ENCODE measurements at places on chromosomes 5 and 9.

DNA sequence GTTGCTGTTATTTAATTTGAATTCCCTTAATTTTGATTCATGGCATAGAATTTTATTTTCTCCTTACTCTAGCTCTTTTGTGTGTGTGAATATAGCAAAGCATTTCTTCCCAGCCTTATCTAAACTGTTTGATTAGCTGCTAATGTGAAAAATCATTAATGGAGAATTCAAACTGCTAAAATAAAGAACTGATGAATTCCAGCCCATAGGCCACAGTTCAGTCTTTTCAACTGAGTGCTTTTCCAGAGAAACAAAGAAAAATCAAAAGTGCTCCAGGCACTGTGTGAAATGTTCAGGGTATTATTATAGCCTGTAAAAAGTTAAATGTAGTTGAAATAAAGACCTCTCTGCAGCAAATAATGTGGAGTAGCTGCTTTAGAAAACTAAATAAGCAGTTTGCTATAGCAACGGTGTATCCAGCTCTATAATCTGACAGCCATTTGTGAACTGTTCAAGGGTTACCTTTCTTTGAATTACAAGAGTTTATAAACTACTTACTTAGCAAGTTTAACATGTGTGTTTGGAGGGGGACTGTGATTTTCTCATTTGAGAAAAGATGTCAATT lies 123.8 kb downstream of the GIN1 start:
- no peak for DNase-seq

DNA sequence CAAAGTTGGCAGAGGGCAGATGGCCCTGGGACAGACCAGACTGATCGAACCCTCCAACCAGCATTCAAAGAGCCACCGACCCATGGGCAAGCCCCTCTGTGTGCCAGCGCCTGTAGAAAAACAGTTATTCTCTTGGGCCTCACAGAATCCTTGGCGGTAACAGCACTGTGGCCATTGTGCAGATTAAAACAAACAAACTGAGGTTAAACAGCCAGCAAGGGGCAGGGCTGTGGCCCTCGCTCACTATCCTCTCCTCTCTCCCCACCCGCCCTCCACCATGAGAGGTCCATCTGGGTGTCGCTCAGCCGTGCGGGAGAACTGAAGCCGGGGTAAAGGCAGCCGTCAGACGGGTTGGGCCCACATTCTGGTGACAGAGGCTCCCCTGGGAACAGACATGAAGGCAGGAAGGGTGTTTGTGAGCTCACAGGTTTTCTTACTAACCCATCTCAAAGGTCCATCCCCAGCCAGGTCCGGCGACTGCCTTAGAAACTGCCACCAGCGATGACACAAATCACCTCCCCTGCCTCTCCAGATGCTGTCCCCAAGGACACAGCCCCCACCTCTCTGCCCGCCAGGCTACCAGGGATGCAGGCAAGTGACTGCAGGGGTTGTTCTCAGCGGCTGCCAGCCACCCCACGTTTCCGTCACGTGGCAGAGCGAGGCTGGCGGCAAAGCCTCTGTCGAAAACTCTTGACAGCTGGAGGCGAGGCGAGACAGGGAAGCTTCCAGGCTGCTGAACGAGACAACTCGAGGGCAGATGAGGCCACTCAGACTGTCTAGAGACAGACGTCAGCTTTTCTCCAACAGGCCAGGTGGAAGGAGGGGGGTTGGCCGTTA lies 75.8 kb upstream of the SARDH start:
- DNase-seq: peak; percentile 14

GRCh38 chr5:78647351-78647818 lies 1.2 kb downstream of the LHFPL2 start:
- no peak for DNase-seq

GRCh38 chr9:92605224-92605623 lies 64.7 kb downstream of the IPPK start:
- no peak for DNase-seq

GRCh38 chr9:86020731-86021130 lies 78.6 kb downstream of the GOLM1 start:
- DNase-seq: no peak

- no peak for DNase-seq
Observed at GRCh38 chr5:94524841-94525697, 93.3 kb downstream of the KIAA0825 start.

GRCh38 chr9:117821954-117822353 lies 117.8 kb downstream of the TLR4 start:
- no peak for DNase-seq

DNA sequence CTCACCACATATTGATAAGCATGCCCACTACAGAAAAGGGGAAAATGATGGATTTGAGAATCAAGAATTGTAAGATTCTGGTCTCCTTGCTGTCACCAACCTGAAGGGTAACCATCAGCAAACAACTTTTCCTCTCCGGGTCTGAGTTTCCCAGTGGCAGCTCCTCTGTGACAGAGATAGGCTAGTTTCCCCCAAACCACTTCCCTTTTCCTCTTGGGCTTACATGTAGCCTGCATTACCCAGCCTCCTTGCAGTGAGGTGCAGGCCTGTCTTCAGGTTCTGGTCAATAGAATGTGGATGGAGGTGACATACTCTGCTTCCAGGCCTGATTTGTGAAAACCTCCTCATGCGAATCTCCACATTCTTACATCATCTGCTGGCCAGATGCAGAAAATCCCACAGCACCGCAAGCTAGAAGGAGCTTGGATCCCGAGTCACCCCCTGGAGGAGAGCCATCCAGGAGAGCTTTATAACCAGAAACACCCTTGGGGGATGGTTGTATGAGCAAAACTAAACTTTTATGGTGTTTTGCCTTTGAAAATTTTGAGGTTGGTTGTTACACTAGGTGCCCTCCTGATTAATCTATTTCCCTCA lies 206.1 kb downstream of the RGS3 start:
- DNase-seq: peak; percentile 59

- DNase-seq: no peak
Observed at GRCh38 chr9:111016016-111016415, 22.3 kb downstream of the LPAR1 start.

DNA sequence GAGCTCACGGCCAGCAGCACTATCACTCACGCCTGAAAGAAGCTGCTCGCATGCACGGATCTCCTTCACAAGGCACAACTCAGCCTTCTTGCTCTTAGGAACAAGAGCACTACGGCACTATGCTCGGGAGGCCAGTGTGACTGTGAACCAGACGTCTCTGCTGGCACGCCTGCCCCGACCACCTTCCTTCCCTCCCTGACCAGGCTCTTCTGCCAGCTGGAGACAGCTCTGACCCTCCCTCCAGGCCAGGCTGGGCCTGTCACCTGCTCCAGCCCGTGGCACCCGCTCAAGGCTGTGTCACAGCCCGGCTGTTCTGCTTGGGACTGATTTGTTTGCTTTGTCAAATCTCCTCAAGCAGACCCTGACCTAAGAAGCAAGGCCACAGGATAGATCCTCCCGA lies 7.0 kb downstream of the TBC1D9B start:
- DNase-seq: no peak

- peak; percentile 80 for DNase-seq
Observed at GRCh38 chr5:150946351-150946905, 41.6 kb upstream of the ZNF300 start.

- no peak for DNase-seq
Observed at GRCh38 chr9:76605321-76605900, 146.4 kb downstream of the GCNT1 start.

DNA sequence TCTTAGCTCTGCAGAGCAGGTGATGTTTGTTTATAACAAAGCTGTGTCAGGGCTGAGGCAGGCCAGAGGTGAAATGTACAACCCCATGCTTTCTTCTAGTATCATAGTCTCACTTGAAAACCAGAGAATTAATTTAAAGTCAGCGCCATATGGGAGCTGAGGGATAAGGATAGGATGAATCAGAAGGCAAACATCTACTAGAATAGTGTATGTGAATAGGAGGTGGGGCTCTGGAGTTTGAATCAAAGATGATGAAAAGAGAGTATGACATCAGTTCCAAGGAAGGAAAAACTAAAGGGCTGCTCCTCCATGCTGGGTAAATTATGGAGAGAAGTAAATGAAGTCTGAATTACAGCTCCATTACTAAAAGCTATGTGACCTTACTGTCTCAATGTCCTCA lies 441.5 kb downstream of the RASEF start:
- DNase-seq: no peak

GRCh38 chr9:90807006-90807405 lies 5.4 kb downstream of the SYK start:
- no peak for DNase-seq

DNA sequence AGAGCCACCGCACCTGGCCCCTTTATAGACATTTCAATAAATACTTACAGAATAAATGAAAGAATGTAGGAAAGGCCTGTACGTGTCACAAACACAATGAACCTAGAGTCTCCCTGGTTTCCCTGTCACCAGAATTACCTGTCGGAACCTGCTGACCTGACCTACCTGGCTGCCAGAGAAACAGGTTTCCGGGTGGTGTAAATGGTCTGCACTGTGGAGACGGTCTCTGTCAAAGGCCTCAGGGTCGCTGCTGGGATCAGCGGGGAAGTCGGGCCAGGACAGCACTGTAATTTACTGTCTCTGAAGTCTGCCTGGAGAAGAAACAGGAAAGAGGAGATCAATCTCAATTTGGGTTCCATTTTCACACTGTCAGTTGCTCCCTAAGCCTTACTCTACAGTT lies 9.3 kb upstream of the FRRS1L start:
- DNase-seq: no peak

DNA sequence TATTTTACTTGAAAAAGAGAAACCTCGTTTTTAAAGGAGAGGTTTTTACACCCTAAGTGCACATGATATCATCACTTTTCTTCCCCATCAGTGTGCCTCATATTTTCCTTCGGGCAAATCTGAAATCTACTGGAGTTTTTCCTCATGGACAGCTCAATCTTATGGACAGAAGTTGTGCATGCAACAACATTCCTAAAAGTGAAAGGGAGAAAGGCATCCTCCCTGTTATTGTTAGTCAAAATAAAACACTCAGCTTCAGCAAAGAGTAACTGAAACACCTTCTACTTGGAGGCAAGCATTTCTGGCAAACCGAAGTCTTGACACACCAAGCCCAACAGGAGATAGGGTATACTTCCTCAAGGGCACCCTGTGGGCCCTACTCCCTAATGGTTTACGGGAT lies 217.9 kb downstream of the BNC2 start:
- DNase-seq: no peak

GRCh38 chr9:129682381-129682780 lies 16.9 kb downstream of the PRRX2 start:
- no peak for DNase-seq

DNA sequence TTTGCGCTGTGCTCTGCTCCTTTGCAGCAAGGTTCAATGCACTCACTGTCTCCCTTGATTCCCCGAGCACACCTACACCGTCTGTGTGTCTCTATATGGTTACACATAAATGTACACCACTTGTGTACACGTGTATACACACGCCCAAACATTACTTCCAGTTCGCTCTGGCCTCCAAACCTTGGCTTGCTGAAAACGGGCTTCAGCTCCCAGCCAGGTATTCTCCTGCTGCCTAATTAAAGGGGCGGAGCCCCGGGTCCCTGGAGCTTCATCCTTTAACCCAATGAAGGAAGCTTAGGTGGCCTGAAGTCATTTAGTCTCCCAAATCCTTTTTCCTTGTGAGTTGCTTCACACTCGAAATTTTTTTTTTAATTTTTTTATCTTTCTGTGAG lies 4.6 kb downstream of the ISL1 start:
- DNase-seq: no peak

- peak; percentile 71 for DNase-seq
Observed at GRCh38 chr5:143177263-143177983, 226.1 kb downstream of the NR3C1 start.

GRCh38 chr9:137255448-137256114 lies 454 bp downstream of the NELFB start:
- no peak for DNase-seq

GRCh38 chr9:28212979-28213378 lies 639.7 kb upstream of the C9orf72 start:
- DNase-seq: peak; percentile 63

Data from fibroblast of skin of left quadriceps (primary cell).